ENCODE measurements at places on chromosomes 11 and 22.

GRCh38 chr11:72003776-72004171 lies 5.1 kb downstream of the IL18BP start:
- DNase-seq, result no peak

DNA sequence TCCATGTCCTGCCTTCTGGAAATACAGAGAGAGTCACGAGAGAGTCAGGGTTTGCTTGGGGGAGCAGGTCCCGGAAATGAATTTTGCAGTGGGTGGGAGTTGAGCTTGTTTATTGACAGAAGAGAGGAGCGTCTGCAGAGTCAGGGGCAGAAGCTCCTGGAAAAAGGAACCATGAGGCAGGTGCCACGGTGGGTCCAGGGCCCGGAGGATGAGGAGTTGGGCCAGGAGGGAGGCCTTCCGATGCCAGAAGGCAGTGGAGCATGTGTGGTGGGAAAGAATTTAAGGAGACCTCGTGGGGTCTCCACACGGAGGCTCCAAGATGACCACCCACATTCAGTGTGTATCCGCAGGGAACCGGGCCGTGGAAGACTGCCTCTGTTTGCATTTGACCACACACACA lies 461.2 kb downstream of the BRD1 start:
- no peak for DNase-seq

GRCh38 chr11:126829716-126830115 lies 170.9 kb downstream of the KIRREL3 start:
- no peak for DNase-seq

GRCh38 chr11:18091731-18092130 lies 14.2 kb downstream of the SAAL1 start:
- DNase-seq, result no peak

- DNase-seq, result no peak
Measured at GRCh38 chr11:32255841-32256240, 165.0 kb downstream of the RCN1 start.

- DNase-seq, result no peak
Measured at GRCh38 chr11:36312611-36313472, 16.8 kb downstream of the PRR5L start.

Data from pancreas (tissue), 10 donors.